ENCODE measurements at places on chromosomes 12 and 14.

DNA sequence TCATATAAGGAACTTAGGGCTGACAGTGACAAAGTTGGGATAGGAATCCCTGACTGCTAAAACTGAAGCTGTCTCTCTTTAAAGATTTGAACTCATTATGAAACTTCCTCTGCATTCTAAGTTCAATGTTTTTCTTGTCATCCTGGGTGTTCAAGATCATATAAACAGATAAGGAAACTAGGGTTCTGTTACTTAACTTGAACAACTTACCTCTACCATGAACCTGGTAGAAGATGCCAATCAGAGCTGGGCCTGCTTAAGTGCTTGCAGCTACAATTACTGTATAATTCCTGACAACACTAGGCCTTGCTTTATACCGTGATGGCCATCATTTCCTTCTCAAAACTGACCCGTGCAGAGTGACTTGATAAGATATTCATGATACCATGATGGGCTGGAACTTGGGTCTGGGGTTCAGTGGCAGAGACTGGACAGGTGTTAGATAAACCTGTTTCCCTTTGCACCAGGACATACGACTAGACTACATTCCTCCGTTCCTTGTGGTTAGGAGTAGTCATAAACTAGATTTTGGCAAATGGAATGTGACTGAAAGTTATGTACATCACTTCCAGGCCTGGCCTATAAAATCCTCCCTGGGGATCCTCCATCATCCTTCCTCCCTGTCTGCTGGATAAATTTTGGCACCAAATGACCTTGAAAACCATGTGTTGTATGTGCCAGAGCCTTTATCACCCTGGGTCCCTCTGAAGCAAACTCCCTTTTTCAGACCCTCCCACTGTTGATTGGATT, 172.2 kb upstream of the PRICKLE1 start:
- no peak for ATAC-seq

GRCh38 chr12:116323406-116324386, 46.2 kb upstream of the MED13L start:
- peak; percentile 64 for ATAC-seq

DNA sequence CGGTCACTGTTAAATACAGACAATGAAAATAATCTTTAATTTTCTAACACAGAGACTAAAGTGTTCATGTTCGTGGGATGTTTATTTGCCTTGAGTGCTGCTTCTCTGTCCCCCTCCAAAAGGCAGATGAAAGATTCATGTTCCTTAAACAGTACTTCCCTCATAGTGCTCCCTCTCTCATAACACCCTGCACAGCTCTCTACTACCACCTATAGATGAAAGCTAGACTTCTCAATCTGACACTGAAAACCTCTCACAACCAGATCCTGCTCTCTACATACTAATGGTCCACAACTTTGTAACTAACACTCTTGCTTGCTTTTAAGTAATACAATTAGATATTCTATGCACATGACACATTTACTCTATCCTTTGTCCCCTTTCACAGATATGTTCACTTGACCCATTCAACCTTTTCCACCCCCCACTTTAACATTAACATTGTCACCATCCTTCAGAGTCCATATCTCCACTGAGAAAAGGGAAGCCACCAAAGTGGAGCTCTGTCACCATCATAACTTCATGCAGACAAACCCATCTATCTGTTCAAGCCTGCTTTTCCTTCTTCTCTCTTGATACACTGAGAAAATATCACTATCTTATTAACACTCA, 266.4 kb upstream of the USP15 start:
- peak; percentile 55 for ATAC-seq

DNA sequence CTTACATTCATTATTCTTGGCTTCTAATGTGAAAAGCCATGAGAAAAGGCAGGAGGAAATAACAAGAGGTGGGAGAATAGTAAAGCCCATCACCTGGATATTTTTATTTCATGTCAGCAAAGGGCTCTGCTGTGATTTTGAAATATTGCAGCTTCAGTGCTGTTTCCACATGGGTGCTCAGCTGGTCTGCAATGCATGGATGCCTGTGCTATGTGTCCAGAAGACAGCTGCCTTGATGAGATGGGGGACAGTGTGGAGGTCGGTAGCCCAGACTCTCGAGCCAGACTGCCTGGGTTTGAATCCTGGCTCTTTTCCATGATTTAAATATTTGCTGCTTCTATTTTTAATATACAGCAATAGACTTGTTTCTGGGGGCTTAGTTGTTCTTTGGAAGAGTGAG, 477.5 kb upstream of the GARIN6 start:
- ATAC-seq, result no peak

- ATAC-seq, result no peak
Measured at GRCh38 chr12:126856958-126857357, 1410.0 kb upstream of the TMEM132C start.

GRCh38 chr12:14986449-14986848, 13.6 kb downstream of the PDE6H start:
- no peak for ATAC-seq

DNA sequence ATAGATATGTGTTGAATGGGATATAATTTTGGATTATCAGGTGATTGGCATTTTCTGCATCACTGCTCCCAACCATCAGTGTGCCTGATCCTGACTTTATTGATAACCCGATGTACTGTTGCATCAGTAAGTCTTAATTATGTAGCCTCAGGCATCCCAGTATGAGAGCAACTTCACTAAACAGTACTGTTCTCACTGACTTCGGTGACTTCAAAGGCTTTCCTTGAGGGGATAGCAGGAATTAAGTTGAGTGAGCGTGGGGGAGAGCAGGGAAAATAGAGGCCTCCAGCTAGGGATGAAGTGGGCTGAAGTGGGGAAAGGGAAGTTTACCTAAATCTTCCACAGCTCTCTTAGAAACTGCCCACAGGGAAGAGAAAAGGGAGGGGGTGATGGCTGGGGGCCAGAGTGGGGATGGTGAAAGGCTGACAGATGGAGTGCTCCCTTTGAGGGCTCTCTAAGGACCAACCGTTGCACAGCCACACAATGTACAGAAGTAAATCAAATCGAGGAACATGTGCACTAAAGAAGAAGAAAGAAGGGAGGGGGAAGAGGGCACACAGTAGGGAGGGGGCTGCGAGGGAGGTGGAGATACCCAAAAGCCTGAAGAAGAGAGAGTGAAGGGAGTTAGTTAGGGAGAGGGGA, 10.7 kb upstream of the NEUROD4 start:
- ATAC-seq, result no peak

DNA sequence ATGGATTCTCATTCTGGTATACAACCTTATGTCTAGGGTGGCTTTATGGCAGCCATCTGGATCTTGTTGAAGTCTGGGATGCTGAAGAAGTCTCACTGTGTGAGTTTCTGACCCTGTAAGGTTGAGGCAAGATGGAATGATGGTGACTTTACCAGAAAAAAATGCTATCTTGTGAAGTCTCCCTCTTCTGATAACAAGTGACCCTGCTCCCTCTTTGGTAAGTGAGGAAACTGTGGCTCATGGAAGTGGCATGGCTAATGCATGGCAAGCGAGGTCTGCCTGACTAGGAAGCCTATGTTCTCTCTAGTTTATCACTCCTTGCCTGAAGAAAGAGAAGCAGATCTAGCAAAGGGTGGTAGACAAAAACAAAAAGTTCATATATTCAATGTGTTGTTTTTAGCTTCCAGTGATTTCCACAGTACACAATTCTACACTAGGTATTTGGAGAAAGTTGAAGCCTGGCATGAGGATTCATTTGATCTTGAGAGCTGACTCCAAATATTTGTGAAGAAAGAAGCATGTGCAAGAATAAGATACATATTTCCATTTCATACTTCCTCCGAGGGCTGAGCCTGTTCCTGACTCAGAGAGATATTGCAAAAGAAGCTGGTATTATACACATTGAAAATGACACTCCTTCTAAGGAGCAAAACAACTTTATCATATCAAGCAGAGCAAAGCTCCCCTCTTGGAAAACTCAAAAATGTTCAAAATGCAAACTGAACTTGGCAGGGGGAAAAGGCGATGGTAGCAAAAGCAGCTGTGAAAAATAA, 63.6 kb downstream of the HELB start:
- no peak for ATAC-seq

DNA sequence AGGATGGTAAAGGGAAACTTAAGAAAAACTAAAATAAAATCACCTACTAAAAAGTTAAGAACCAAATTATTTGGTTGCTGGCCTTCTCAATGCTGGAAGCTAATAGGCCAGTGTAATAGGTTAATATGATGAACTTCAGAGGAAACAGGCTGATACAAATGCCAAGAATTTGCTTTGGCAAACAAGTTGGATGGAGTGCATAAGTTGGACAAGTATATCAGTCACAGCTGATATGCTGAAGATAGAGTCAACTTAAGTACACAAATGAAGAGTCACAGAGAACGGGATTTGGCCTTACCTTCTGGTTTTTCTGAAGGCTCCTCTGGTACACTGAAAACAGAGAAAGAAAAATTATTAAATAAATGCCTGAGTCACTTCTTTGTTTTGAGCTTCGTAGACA, 48.2 kb downstream of the ZFYVE26 start:
- ATAC-seq, result no peak

GRCh38 chr12:26188127-26188526, 7.2 kb upstream of the SSPN start:
- ATAC-seq, result peak; percentile 78
